Germinal center (tissue), 1 donor: ENCODE measurements at places on chromosomes 5 and 9.

- DNase-seq, result no peak
Observed at GRCh38 chr5:92504346-92504745, 1076.7 kb downstream of the NR2F1-AS1 start.

GRCh38 chr5:168066536-168067208 is 224.8 kb upstream of the WWC1 start:
- DNase-seq, result no peak

GRCh38 chr5:173598686-173599085 is 17.8 kb downstream of the BOD1 start:
- DNase-seq, result no peak

- no peak for DNase-seq
Observed at GRCh38 chr5:140934964-140935606, 9.0 kb downstream of the PCDHAC1 start.

DNA sequence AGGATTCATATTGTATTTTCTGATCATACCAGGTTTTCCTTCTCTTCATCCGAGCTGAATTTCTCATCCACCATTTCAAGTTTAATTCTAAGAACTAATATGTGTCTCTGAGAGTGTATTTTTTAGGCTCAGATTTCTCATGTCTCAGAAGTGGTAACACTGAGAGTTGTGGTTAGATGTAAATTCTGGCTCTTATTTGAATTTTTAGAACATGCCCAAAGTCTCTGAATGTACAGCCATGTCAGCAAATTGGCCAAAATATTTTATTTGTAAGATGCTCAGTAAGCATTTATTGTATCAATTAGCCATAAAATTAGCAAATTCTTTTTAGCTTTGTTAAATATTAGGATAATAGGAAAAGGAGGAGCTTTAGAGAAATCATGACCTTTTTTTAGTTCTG is 16.6 kb downstream of the SV2C start:
- DNase-seq, result no peak

- DNase-seq, result no peak
Observed at GRCh38 chr9:29945012-29945411, 2371.7 kb upstream of the C9orf72 start.

GRCh38 chr5:172010278-172010677 is 3.8 kb upstream of the FBXW11 start:
- DNase-seq, result no peak

DNA sequence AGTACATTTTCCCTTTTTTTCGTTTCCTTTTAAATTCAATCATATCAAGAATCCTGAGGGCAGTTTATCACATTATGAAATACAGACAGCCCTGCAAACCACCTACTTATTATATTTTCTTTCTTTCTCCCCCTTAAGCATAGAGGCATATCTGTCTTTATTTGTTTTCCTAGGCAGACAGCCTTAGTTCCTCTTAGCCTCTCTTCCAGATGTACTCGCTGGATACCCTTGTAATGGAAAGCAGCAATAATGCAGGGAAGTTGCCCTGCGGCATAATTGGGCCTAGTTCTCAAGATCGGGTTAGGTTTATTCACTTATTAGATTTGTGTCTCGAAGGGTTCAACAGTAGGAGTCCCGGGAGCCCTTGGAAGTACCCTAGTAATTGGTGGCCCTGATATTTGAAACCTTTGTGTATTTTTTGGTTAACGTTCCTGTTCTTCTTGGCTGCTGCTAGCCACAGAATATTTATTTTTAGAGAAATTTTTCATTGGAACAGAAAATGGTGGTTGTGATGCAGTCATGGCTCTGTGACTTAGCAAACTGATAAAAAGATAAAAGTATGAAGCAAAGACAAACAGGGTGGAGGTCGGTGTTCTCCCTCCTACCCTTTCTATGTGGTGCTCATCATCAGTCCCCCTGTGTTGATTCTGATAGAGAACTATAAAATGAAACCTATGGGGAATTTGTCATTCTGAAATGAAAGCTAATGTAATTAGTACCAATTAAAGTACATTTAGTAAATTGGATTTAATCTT is 6.4 kb downstream of the TLE4 start:
- DNase-seq, result no peak

DNA sequence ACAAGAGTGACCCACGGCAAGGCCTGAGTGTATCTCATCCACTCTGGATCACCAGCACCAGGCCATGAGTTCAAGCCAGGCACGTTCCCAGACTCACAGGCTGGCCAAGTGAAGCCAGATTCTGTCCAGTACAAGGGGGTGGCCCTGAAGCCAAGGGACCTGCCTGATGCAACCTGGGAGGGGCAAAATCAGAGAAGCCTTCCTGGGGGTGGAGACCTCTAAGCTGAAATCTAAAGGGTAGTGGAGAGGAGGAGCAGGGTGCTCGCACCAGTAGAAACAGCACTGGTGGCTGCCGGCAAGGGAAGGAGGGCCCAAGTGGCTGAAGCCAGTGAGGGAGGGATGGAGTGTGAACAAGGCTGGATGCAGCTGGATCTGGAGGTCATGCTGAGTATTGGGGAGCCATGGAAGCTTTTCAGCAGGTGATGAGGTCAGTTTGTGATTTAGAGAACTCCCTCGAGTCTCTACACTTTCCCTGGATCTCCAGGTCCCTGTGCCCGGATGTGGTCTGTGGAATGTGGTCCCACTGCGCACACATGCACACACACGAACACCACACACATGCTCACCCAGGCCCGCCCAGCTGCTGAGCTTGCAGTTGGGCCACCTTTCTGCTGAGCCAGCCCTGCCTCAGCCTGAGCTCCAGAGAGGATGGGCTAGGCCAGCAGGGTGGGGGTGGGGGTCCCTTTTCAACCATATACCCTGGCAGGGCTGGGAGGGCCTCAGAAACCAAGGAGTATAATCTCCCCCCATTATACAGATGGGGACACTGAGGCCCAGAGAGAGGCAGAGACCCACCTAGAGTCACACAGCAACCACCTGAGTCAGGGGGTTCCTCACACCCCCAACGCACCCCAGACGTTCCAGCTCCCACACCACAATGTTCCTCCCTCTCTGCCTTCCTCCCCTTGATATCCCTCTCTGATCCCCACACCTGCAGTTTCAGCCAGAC is 1.6 kb downstream of the PIP5KL1 start:
- no peak for DNase-seq
